ENCODE measurements at places on chromosomes 5 and 9.

GRCh38 chr5:170420806-170421412 is 31.7 kb upstream of the KCNMB1 start:
- peak; percentile 85 for DNase-seq

- no peak for DNase-seq
These were observed 16.6 kb downstream of the STRBP start for GRCh38 chr9:123251741-123252140.

- DNase-seq = no peak
These were observed 53.7 kb upstream of the IFNK start for GRCh38 chr9:27470291-27470856.

GRCh38 chr5:89473196-89473595 is 590.2 kb upstream of the MEF2C start:
- no peak for DNase-seq

DNA sequence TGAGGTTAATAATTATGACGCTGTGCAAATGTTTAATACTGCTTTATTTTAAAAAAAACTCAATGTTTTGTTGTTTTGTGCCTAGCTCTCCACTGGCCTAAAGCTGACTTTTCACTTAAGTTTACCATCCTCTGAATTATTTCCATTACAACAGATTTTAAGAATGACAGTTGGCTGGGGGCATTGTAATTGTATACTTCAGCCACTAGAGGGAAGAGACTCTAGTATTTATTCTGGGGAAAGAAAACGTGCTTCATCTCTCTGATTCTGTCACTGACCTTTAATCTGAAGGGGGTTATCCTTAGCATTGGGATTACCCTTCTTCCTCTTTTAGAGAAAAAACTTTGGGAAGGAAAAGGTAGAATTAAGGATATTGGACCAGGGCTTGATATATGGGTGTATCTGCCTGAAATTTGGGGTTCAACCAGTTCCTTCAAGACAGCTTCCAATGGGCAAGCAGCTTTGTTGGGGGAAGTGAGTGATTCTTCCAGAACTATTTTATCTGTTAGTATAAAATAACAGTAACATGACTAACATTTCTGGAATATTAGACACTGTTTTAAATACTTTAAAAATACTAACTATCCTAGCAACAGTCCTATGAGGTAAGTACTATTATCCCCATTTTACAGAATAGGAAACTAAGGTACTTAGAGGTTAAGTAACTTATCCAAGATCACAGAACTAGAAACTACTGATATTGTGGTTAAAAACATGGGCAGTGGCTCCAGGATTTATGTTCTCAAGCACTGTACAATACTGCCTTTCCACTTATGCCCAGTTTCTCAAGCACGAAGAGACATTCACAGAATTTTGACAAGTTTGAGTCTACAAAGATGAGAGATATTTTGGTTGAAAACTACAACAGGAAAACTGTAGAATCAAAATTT is 208.4 kb downstream of the CD180 start:
- DNase-seq = peak; percentile 18

DNA sequence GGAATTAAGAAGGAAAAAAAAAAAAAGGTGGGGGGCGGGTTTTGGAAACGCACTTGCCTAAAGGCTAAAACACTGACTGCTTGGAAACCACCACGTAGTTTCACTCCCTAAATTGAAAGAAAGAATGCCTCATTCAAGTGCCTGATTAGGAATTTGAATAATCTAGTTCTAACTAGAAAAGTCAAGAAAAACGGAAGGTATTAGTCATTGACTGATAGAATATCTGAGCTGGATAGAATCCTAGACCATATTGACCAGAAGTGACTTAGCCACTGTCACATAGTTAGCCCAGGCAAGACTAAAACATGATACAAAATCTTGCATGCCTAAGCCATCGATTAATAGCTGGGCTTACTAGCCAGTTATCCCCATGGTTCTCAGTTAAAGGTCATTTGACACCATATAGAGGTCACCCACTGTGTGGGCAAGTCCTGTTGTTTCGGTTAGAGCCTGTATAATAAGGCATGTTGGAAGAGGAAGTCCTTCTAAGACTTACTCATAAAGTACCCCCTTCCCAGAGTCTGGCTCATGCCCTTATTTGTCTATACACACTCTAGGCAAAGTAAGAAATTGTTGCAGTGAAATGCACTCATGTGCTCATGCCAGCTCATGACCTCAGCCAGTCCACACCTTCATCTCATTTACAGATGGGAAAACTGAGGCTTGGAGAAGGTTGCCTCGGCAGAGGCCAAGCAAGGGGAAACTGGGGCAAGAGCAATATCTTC is 40.2 kb downstream of the SH3RF2 start:
- DNase-seq = peak; percentile 39

DNA sequence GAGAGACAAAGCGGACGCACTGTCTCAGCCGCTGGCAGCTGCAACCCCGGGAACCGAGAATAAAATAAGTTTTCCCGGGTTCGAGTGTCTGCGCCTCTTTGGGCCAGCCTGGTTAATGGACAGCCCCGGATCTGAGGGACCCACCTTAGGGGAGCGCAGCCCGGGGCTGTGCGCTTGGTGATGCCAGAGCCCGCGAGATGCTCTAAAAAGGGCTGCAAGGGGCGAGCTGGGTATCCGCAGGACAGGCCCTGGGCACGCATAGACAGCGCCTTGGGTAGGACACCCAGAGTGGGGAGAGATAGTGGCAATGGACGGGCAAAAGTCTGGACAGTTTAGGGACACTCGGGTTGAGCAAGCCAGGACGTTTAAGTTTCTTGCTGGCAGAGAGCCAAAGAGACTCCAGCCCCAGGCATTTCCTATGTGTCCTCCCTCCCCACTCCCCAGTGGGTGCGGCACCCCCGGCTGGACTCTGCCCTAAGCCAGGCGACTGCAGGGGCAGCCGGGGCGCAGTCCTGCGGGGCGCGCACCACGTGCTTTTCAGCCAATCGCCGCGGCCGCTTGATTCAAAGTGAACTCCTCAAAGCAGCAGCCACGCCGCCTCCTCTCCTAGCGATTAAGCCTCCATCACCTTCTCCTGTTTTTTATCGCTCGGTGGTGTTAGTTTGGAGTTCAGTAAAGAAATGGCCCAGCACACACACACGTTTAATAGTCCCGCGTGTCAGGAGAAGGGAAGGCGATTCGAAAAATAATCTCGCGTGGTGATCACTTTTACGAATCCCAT is 616 bp upstream of the ENC1 start:
- peak; percentile 84 for DNase-seq

- no peak for DNase-seq
These were observed 285.7 kb upstream of the ANKRD55 start for GRCh38 chr5:56518820-56519219.

- no peak for DNase-seq
These were observed 77.7 kb downstream of the MEF2C start for GRCh38 chr5:88805151-88805784.

- no peak for DNase-seq
These were observed 121.9 kb downstream of the CDH18 start for GRCh38 chr5:19866090-19866450.

- no peak for DNase-seq
These were observed 333.7 kb downstream of the PDE4D start for GRCh38 chr5:59559847-59560246.

DNA sequence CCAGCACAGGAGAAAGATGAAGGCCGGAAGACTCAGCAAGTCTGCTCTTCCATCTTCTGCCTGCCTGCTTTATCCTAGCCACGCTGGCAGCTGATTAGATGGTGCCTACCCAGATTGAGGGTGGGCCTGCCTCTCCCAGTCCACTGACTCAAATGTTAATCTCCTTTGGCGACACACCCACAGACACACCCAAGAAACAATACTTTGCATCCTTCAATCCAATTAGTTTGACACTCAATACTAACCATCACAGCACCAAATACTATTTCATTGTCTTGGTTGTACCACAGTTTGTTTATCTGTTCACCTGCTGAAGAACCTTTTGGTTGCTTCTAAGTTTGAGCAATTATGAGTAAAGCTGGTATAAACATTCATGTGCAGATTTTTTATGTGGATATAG is 23.7 kb downstream of the SMIM32 start:
- no peak for DNase-seq

DNA sequence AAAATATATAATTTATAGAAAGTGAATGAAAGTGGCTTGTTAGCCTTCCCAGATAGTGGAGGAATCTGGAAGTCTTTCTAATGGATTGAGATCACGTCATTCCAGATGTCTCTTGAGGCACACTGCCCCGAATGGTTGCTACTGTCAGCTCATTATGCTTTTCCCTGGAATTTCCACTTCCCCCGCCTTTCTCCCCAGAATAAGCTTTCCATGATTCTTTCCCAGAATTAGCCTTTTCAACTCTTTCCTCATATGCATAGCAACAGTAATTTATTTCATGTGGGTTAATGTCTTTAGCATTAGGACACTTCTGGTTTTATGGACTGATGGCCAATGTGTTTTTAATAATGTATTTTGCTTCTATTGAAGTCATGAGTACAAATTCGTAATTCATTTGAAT is 81.5 kb downstream of the PALM2AKAP2 start:
- DNase-seq = no peak

- DNase-seq = no peak
These were observed 562.2 kb downstream of the HTR1A start for GRCh38 chr5:63400079-63400478.

DNA sequence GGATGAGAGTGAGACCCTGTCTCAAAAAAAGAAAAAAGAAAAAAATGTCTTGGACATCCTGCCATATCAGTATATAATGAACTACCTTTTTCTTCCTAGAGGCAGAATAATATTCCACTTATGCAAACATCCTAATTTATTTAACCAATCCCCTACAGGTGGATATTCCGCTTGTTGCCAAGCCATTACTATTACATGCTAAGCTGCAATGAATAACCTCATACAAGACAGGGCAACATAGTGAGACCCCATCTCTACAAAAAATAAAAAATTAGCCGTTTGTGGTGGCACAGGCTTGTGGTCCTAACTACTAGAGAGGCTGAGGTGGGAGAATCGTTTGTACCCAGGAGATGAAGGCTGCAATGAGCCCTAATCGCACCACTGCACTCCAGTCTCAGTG is 1.7 kb upstream of the AFF4 start:
- DNase-seq = no peak

DNA sequence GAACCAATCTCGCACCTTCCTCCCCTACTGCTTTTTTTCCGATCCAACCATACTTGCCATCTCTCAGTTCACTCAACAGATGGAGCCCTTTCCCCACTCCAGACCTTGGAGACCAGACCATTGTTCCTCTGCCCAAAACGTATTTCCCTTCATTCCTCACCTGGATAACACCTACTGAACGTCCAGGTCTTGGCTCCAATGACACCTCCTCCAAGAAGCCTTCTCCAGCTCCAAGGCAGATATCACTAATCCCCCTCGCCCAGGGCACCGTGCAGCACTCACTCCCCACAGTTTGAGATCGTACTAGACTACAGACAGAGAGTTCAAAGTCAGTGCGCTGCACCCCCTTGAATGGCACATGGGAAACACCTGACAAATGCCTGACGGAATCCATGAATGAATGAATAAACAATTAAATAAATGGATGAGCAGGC is 47.1 kb upstream of the AKNA start:
- DNase-seq = peak; percentile 16

- no peak for DNase-seq
These were observed 32.4 kb downstream of the RASEF start for GRCh38 chr9:83030391-83031107.

DNA sequence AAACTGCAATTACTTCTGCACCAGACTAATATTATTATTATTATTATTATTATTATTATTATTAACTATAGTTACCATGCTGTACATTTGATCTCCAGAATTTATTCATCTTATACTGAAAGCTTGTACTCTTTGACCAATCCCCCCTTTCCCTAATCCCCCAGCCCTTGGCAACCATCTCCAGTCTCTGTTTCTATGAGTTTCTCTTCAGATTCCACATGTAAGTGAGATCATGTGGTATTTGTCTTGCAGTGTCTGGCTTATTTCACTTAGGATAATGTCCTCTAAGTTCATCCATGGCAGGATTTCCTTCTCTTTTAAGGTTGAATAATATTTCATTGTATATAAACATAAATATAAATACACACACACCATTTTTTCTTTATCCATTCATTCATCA is 287.0 kb upstream of the DAB2 start:
- DNase-seq = no peak

DNA sequence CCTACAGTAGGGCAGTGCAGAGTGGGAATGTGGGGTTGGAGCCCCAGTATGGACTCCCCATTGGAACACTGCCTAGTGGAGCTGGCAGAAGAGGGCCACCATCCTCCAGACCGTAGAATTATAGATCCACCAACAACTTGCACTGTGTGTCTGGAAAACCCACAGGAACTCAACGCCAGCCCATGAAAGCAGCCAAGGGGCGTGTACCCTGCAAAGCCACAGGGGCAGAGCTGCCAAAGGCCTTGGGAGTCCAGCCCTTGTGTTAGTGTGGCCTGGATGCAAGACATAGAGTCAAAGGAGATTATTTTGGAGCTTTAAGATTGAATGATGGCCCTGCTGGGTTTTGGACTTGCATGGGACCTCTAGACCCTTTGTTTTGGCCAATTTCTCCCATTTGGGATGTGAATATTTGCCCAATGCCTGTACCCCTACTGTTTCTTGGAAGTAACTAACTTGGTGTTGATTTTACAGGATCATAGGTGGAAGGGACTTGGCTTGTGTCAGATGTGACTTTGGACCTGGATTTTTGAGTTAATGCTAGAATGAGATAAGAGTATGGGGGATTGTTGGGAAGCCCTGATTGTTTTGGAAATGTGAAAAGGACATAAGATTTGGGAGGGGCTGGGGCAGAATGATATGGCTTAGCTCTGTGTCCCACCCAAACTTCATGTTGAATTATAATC is 266.8 kb downstream of the SEMA5A start:
- DNase-seq = no peak

- DNase-seq = no peak
These were observed 258.9 kb downstream of the IZUMO3 start for GRCh38 chr9:24286761-24287160.

GRCh38 chr9:94945197-94946144 is 219.0 kb downstream of the AOPEP start:
- peak; percentile 41 for DNase-seq

DNA sequence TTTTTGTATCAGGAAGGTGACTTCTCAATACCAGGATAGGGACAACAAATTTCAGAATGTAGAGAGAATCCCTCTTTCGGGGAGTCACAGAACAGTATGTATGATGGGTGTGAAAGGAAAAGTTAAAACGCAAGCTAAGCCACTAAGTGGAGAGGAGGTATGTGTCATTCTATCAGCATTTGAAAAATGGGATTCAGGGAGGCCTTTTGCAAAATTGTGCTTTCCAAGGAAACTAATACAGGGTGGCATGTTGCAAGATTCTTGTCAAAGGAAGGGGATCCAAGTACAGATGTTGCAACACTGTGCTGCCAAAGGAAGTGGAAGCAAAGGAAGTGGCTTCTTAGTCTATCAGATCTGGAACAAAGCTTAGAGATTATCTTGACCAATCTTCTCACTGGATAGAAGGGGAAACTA is 12.6 kb upstream of the TNIP1 start:
- peak; percentile 91 for DNase-seq

- no peak for DNase-seq
These were observed 24.4 kb upstream of the GRAMD2B start for GRCh38 chr5:126398791-126399190.

DNA sequence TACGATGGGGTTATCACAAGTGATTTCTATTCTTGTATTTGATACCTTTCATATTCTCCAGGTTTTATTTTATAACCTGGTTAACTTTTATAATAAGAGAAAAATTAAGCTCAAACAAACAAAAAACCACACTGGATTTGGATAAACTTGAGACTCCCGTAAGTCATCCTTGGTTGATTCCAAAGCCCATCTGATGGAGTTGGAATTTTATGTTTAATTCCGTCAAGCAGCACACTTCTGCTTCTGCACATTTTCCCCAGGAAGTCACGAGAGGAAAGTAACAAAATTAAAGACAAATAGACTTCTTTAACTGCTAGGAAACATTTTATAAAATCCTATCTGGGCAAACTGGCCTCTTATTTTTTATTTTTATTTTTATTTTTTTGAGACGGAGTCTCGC is 207.9 kb downstream of the NXNL2 start:
- DNase-seq = no peak

All from suppressor macrophage (primary cell).